ENCODE measurements at places on chromosomes 12 and 14.
A peak's percentile ranks its signal among the peaks of the same experiment; 100 is the strongest.

DNA sequence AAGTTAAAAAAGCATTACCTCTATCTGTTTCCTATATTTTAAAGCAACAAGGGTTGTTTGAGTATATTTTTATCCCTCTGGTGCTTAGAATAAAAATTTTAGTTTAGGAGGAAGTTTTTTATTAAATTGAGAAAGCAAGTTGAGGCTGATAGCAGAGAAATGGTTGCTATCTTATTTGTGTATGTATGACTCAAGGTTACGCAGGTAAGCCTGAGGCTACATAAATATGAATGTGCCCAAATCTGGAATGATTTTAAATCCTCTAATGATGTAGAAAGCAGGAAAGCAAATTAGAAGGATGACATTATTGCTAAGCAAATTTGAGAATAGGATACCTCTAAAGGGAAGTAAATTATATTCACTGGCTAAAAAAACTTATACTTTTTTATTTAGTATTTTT lies 109.8 kb downstream of the ACSS3 start:
- DNase-seq, result no peak

- no peak for DNase-seq
These were observed 9.5 kb downstream of the TBX3 start for GRCh38 chr12:114674251-114675047.

DNA sequence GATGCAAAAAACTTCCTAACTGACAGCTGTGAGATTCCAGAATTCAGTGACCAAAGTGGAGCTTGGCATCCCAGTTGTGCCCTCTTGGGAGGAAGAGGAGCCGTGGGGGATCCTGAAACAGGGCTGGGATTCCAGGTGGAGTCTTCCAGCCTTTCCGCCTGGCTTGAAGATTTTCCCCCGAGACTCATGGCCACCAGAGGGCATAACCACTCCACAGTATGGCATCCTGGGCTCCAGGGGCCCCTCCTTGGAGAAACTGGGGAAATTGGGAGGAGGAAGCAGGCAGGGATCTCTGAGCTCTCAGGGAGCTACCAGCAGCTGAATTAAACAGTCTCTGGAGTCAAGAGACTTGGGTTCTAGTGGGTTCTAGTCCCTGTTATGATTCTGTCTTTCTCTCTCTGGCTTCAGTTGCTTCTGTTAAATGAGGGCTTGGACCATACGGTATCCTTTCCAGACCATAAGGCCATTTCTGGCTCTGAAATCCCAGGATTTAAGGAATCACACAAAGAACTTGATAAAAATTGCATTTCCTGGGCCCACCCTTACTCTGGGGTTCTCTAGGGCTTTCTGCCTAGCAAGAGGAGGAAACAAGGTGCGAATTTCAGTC lies 2.6 kb upstream of the TAMALIN start:
- peak; percentile 87 for DNase-seq

DNA sequence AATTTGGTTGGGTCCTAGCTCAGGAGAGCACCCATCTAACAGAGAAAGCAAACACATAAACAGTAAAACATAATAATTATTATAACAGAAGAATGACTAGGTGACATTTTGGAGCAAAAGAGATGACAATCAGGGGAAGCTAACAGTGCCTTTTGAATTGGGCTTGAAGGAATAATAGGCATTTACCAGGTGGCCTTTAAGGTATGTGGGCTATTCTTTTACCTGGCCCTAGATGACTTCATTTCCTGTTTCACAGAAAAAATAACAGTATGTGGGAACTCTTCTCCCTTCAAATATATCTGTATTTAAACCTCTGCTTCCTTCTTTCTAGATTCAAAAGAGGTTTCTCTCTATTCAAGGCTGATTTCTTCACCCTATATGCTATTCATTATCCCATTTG lies 3.8 kb downstream of the IRAK4 start:
- peak; percentile 47 for DNase-seq

GRCh38 chr12:67710582-67710981 lies 62.0 kb downstream of the DYRK2 start:
- peak; percentile 98 for DNase-seq

- no peak for DNase-seq
These were observed 436.2 kb downstream of the RAD51B start for GRCh38 chr14:68255693-68256178.

GRCh38 chr14:86243158-86243557 lies 713.2 kb downstream of the FLRT2 start:
- DNase-seq, result no peak

GRCh38 chr12:110516995-110517394 lies 14.9 kb downstream of the RAD9B start:
- no peak for DNase-seq

- DNase-seq, result no peak
These were observed 218.4 kb downstream of the ADAMTS20 start for GRCh38 chr12:43333644-43334043.

DNA sequence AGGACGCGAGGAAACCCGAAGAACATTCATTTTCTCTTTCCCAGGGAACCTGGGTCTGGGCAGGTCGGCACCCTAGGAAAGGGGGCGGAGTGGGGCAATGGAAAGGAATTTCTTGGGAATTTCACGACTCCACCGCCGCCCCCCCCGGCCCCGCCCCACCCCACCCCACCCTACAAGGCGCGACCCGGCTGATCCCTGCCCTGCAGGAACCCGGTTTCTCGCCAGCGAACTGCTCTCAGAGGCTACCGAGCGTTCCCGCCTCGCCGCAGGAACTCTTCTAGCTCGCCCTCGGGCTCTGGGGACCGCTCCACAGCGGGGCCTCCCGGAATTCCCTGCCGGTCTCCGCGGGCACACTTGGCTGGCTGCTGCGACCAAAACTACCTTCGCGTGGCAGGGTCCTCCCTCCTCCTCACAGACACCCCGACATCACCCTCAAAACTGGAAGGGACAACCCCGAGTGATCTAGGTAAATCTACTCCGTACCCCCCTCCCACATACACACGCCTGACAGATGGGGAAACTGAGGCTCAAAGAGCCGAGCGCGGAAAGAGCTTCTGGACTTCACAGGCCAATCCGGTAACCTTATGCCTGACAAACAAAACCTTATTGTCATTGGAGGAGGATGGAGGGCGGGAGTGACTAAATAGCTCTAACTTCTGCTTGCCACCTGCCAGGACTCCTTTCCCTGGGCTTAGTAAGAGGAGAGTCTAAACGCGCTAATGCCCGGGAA lies 785 bp upstream of the ACTN1 start:
- peak; percentile 65 for DNase-seq

DNA sequence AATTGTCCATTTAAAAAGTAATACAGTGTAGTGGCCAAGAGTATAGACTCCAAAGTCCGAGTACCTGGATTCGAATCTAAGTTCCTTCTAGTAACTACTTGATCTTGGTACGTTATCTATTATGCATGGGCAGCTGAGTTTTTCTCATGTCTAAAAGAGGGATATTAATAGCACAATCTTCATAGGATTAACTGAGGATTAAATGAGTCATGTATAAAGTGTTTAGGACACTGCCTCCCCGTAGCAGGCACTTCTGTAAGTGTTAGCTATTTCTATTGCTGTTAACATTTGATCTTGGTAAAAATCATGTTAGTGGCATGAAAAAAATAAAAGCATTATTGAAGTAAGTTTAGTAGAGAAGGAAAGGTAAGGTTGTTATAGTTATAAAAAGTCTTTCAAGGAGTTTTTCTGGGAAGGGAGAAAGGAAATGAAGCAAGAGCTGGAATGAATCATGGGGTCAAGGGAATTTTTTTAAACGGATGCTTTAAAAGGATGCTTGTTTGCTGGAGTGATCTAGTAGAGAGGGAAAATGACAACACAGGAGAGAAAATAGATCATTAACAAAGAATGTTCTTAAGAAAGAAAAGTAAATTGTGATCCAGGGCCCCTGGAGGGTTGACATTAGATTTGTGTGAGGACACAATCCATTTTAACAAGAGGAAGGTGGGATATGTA lies 502.2 kb upstream of the USP15 start:
- DNase-seq, result no peak

DNA sequence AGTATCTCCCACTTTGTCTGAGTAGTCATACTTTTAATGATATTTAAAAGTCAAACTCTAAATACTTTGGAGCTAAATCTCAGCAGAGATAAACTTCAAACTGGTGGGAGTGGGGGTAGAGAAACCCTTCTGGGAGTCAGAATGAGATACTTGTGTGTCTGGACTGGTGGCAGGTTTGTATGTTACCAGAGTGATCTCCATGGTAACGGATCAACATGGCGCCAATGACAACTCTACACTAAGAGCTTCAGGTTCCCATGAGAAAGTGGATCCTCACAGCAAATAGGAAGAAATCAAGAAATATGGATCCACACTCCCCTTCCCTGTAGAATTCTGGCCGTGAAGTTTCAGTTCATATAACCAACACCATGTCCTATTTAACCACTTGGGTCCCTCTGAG lies 121.9 kb downstream of the ETV6 start:
- DNase-seq, result peak; percentile 76

- no peak for DNase-seq
These were observed 38.0 kb downstream of the NFKBIA start for GRCh38 chr14:35366521-35366976.
